ENCODE measurements at places on chromosomes 3 and 15.
A peak's percentile ranks its signal among the peaks of the same experiment; 100 is the strongest.

DNA sequence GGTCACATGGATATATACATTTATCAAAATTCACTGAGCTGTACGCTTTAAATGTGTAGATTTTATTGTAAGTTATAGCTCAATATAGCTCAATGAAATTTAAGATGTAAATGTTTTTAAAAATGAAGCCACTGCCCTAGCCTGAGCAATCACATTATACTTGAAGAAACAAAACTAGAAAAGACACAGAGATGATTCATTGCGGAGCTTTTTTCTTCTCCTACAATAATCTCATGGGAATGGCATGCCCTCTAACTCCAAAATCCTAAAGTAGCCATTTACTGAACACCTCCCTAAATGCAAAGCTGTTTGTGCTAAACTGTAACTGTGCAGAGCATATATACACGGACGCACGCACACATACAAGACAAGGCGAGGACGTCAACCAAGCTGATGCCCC is 84.2 kb downstream of the MYO9A start:
- no peak for DNase-seq

DNA sequence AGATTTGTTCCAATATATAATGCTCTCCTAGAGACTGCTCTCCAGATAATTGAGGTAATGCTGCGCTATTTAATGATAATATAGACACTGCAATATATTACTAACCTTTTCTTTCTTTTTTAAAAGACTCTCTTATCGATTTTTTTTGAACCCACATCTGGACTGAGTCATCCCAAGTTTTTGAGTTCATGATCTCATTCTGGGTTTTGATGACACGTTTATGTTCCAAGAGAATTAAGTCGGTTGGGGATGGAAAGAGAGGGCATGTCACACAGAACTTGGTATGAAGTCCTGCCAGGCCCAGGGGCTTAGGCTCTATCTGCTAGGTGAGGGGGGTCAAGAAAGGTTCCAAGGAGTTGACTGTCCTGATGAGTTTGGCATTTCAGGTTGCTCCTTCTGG is 431.1 kb downstream of the MFSD1 start:
- no peak for DNase-seq

- no peak for DNase-seq
Observed at GRCh38 chr3:178223876-178224275, 312.4 kb upstream of the KCNMB2 start.

- DNase-seq, result no peak
Observed at GRCh38 chr15:100385300-100386050, 43.7 kb upstream of the ADAMTS17 start.

DNA sequence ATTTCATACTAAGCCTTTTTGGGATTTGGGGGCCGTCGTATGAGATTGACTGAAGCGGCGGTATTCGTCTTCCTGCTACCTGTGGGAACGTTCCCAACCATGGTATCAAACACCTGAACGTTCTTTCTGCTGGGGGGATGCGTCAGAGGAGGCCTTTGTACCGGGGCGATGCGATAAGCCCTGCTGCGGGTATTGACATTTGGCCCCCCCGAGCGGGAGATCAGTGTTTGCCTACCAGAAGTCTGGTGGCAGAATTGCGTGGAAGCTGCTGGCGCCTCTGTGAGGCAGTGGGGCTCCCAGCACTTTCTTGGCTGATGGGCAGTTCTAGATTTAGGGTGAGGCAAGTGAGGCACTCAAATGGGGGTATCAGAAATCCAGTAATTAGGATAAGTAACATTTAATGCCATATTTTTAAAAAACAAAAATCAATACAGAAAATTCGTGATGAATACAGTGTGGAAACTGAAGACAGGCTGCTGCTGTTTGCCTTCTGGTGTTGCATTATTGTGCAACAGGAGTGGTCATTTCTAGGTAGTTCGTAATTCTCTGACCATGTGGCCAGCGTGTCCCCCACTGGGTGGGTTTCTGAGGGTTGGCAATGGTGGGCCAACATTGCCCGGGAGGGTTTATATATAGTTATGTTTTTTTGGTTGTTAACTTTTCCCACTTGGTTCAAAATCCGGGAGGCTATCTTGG is 12.7 kb downstream of the TRPM1 start:
- DNase-seq, result no peak

DNA sequence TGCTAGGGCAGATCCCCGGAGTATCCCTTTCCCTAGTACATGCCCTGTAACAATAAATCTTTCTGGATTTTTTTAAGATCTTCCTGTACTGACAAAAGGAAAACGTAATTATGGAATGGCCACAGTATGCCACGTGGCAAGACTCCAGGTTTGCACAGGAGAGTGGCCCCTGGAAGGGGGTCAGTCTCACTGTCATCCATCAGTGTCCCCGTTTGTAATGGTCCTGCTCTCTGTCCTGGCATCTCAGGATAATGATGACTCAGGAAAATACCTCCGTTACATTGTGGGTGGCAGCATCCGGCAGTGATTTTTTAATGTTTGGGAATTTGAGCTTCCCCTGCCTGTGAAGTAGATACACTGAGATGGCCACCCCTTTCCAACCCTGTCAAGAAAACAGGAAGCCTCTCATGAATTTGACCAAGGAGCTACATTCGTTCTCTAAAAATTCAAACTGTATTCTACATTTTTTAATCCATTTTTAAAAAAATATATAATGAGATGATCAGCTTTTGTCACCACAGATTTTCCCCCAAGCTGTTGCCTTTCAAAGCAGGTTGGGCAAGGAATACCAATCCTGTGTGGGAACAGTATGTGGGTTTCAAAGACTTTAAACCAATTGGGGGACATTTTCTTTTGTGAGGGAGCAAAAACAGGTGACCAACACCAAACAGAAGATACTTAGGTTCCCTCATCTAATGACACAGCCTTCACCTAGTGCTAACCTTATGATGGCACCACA is 110.4 kb downstream of the C3orf70 start:
- no peak for DNase-seq

- peak; percentile 6 for DNase-seq
Observed at GRCh38 chr3:123153125-123154019, 48.4 kb upstream of the SEC22A start.

DNA sequence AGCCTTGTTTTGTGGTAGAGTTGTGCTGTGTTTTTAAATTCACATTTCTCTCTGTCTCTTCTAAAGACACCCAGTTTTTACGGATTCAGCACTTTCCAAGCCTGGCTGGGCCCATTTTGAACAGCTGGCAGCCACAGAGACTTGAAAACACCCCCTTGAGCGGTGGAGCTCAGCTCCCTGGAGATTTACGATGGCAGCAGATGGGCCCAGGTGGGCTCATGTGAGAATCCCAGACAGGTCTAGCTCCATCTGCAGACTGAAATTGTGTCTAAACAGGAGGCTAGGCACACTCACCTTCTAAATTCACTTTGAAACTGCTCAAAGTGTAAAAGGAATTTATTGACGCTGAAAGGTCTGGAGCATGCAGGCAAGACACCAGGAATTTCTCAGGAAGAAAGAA is 232.0 kb upstream of the HES1 start:
- DNase-seq, result no peak

DNA sequence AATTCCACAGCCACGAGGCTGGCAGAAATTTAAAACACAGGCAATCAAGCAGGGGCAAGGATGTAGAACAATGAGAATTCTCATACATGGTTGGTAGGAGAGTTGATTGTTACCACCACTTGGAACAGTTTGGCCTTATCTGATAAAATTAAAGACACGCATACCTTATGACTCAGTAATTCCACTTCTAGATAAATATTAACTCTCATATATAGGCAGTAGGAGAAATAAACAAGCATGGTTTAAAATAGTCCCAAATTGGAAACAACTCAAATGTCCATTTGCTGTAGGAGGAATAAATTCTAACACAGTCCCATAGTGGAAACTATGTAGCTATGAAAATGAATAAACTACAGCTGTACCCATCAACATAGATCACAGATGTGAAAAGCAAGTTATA is 42.3 kb upstream of the USP3 start:
- no peak for DNase-seq

GRCh38 chr3:46955801-46956259 is 20.7 kb downstream of the CCDC12 start:
- no peak for DNase-seq

- DNase-seq, result no peak
Observed at GRCh38 chr3:147737376-147737775, 328.2 kb downstream of the ZIC1 start.

DNA sequence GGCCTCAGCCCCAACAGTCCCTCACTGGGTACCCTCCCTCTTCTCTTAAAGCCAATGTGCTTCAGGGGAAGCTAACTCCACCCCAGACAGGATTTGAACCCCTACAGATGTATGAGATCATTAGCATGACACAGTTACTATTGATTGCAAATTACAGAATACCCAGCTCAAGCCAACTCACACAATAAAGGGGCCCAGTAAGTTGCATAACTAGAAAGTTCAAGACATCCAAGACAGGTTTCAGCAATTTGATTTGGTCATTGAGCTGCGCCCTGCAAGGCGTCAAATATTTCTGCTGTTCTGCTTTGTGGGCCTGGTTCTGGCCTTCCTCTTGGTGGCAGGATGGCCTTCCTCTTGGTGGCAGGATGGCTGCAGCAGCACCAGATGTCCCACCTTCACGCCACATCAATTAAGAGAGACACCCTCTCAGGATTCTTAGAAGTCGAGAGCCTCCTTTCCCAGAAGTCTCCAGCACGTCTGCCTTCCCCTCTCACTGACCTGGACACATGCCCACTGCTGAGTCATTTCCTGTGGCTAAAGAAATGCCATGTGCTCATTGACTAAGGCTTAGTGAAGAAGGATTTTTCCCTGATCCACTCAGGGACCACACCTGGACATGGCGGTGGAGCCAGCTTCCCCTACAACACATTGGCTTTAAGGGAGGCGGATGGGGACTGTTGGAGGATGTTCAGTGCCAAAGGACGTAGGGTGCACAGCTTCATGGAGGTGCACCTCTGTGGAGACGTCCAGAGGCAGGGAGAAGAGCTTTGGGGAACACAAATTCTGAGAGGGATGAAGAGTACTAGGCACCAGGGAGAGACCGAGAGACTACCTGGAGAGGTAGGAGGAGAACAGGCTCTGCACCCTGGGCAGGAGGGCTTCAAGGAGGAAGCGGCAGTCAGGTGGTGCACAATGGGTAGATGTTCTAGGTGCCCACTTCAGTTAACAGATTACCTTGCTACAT is 49.1 kb downstream of the DNASE1L3 start:
- DNase-seq, result peak; percentile 65

DNA sequence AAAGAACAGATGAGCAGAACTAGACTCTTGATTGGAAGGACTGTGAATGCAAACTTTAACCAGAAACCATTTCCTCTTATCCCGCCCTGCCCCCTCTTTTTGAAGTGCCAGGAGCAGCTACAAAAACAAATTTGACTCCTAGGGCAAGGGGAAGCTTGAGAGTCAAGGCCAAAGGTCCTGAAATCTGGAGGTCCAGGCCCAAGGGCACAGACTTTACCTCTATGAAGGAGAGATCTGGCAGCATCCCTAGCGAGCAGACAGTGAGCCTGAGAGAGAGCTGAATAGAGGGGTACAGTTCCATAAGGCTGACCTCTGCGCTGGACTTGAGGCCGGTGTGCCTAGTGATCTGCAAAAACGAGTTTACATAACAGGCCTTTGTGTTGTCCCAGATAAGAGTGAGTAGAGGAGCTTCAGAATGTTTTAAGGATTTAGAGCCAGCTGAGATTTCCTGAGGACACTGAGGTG is 5.1 kb downstream of the RAB43 start:
- DNase-seq, result no peak

GRCh38 chr3:112056451-112056929 is 22.0 kb downstream of the TMPRSS7 start:
- no peak for DNase-seq

DNA sequence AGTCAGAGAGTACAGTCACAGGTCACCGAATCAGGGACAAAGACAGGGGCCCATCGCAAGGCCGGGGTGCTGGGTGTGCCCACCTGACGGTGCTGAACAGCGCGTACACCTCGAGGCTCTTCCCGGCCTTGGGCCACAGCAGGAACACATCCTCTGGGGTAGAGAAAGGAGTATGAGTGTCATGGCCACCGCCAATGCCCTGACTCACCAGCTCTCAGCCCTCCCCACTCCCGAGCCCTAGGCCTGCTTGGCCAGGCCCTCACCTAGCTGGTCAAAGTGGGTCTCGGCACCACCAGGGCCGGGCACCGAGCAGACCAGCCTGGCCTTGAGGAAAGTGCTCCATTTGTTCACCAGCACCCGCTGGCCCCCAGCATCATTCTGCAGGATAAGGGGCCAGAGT is 4.2 kb downstream of the SEMA3G start:
- no peak for DNase-seq

DNA sequence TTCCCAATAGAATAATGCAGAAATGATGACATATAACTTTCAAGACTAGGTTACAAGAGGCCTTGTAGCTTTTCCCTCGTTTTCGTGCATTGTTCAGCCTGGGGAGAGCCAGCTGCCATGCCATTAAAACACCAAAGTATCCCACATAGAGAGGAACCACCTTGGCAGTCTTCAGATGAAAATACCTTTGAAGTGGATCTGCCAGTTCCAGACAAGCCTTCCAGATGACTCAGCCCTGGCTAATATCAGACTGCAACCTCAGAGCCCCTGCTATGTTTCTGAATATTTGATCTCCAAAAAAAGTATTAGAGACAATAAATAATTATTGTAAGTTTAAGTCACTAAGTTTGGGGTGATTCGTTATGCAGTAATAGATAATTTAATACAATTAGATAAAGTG is 294.3 kb upstream of the GBE1 start:
- DNase-seq, result no peak

DNA sequence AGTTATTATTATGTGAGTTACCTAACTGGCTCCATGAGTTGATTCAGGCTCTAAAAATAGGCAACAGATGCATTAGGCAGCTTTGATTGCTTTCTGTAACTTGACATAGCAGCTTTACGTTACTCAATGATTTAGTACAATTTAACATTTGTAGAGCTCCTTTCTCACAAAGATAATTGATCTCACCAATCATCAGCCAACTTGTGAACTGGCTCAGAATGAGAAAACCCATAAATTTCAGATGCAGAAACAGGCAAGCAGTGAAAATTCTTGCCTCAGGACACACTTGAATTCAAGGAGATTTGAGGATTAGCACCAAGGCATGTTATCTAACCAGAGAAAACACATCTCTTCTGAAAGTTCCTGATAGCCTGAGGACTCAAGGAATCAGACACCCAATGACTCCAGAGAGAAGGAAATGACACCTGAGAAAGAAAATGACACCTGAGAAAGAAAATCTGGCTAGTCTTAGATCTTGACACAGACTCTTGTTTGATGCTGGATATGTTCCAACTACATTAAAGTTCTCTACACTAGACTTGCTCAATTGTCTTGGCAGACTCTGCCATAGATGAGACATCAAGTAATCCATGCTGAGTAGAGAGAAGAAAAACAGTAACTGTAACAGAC is 315.1 kb upstream of the CBLB start:
- no peak for DNase-seq
